ENCODE measurements at places on chromosomes 1 and 21. TPM values are rescaled to one million over a fixed set of nuclear protein-coding genes. Genes with fewer than 3 reads are reported as not detected.

Gene OR2T29
- total RNA-seq: not detected

GRCh38 chr1:8754993-8755392, 62.4 kb downstream of the RERE start:
- no peak for DNase-seq

DNA sequence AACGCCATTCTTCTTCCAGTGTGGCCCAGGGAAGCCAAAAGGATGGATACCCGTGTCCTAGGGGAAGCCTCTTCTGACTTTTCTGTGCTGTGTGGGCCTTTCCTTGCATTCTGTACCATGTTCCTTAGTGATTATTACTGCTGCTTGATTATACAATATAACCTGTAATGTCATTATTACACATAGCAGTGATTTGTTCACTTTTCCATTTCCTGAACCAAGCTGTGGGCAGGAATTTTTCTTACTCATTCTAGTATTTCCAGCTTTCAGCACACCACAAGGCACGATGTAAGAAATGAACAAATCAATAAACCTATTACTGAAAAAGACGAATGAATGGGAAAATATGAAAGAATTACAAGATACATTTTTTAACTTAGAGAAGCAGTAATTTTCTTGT, 8.4 kb upstream of the USP33 start:
- DNase-seq: no peak

Gene UBE2G2
- total RNA-seq: 85.5 TPM

- no peak for DNase-seq
Observed at GRCh38 chr1:110927484-110928075, 36.1 kb downstream of the LRIF1 start.

Gene ECM1
- 0.78 TPM for total RNA-seq

DNA sequence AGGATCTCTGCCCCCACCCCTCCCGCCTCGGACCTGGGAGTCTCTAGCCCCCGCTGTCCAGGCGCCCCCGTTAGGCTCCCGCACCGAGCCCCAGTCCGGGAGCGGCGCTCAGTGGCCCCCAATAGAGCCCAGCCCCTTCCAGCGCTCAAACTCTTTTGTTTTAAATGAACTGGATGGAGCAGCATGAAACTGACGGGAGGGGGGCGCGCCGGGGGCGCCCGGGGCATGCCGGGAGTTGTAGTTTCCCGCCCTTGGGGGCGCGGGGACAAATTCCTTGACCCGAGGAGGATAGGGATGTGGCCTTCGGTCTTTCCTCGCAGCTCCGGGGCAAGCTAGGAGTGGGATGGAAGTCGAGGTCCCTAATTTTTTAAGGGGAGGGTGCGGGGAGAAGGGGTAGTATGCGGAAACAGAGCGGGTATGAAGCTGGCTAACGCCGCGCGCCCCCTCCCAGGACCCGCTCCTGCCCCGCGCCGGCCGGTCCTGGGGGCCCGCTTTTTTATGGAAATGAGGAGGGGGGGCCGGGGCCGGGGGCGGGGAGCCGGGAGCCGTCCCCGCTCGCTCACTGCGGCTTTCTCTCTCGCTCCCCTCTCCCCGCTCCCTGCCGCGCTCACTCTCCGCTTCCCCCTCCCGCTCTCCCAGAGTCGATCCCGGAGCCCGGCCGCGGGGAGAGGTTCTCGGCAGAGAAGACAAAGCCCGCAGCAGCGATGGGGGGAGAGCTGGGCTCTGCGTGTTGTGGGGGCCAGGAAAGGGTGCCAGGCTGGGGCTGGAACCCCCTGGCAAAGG, at the start of gene MEX3A:
MEX3A (minus strand) TSS at position 157 of the 783 bp plus-strand sequence. CDS start 467 bp downstream, outside the sequence.
- DNase-seq: peak; percentile 70

DNA sequence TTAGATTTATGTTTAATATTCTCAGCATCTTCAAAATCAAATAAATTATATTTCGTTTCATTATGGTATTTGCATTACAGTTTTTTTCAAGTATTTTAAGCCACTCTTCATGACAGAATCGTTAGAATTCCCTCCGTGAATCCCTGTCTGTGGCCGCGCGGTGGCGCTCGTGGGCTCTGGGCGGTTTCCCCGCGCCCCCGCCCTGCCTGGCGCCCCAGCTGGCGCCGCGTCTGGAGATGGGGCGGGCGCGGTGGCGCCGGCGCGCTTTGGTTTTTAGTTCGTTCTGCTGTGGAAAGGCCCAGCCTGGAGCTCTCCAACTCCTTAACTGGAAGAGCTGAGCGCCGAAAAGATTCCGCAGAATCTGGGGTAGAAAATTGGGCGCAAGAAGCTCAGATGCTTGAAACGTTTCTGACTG, 25.7 kb downstream of the PRMT2 start:
- DNase-seq: peak; percentile 49

Gene FRRS1
- 4.7 TPM for total RNA-seq

- no peak for DNase-seq
Observed at GRCh38 chr1:220420726-220421125, 107.2 kb upstream of the MARK1 start.

DNA sequence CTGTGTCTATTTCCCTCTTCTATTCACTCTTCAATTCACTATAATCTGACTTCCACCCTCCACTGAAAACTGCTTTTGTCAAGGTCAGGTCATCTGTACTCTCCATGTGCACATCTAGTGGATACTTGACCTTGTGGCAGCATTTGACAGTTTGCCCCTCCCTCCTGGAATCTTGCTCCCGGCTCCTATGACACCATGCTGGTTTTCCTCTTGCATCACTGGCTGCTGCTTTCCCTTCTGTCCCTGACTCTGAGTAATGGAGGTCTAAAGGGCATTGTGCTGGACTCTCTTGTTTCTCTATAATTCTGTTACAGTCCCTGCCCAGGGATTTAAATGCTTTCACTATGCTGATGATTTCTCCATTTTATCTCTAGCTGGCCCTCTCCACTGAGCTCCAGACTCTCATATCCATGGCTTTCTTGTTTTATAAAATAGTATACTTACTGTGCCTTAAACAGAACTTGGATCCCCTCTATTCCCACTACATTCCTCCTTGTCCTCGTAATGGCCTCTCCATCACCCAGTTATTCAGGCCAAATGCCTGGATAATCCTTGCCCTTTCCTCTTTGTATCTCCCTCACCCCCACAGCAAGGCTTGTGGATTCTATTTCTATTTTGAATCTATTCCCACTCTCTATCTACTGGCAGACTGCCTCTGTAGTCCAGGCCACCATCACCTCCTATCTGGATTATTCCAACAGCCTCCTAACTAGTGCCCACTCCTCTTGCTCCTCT, 36.8 kb upstream of the PODN start:
- DNase-seq: no peak

DNA sequence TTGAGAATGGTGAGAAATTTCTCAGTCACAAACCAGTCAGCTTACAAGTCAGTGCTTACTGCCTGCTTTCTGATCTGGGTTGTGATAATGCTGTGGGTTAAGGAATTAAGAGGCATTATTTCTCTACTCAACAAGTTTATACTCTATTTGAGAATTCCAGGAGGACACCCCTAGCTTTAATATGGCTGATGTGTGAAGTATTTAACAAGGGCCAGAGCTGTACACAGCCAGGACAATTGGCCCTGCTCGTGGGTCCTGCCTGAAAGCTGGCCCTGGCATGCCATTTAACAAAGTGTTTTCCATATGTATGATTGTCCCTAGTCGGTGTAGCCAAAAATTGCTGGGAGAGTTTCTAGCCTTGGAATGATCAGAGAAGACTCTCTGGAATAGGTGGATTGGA, 43.2 kb downstream of the HHAT start:
- no peak for DNase-seq

GRCh38 chr1:100441146-100441545, 88.8 kb downstream of the CDC14A start:
- no peak for DNase-seq

DNA sequence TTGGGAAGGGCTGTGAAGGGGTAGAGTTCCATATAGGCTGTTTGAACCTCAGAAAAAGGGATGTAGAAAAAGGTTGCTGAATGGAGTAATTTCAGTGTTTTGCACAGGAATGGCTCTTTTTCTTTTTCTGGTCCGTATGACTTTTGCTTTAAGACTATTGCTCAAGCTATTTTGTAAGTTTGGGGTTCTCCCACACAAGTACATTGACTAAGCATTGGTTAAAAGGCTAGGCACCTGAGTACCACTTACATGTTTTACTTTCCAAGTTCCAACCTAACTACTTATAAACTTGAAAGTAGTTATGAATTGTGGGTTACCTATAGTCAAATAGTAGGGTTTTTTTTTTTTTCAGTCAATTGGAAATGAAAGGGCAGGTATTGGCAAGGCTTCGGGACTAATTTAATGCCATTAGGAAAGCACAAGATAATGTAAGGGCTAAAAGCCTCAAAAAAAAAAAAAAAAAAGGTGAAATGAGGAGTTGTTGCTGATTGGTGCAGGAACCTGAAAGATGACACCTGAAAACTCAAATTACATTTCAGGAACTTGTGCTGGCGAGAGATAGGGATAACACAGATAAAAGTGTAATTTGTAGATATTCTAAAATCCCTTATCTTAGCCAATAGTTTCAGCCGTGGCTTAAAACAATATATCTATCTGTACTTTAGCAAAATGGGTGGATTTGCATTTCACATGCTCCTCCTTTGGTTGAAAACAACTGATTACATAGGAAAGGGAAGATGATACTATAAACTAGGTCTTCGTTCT, 209.5 kb downstream of the RPS6KC1 start:
- no peak for DNase-seq

- DNase-seq: no peak
Observed at GRCh38 chr1:184025242-184025675, 12.3 kb downstream of the COLGALT2 start.

DNA sequence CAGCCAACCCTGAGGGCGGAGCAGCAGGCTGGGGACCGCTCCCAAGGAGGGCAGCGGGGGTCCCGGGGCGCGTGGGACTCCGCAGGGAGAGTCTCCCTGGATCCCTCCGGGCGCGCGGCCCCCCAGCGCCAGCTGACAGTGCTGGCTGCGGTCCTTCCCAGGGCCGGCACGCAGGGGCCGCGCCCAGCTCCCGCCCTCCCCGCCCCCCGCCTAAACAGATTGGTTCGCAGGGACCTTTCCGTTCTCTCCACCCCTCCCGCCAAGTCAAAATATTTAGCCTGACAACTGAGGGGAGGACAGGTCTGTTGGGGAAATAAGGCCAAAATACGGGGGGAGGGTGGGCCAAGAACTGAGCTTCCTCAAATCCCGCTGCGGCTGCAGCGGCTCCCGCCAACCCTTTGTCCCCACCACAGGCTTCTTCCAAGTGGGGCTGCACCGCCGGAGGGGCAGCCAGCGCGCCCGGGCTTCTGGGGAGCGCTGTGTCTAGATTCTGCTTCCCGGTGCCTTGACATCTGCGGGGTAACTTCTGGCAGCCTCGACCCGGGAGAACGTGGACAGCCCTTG, at the start of gene INSRR:
INSRR (minus strand) TSS at position 159 of the 564 bp plus-strand sequence. CDS start 496 bp downstream, outside the sequence.
- DNase-seq: peak; percentile 29

GRCh38 chr21:33945652-33946270, 30.2 kb upstream of the ATP5PO start:
- peak; percentile 17 for DNase-seq

DNA sequence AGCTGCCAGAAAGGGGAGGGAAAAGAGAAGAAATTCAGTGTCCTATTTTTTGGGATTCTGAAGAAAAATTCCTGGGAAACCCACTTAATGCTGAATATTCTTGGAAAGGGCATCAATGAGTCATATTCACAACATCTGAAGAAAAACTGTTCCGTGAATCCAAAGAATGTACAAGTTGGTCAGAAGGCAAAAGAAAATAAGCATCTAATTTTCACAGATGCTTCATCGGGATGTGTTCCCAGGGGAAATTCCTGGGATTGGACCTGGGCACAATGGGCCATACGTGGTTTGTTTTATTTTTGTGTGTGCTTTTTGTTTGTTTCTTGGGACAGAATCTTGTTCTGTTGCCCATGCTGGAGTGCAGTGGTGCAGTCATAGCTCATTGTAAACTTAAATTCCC, 112.2 kb downstream of the MAP3K21 start:
- no peak for DNase-seq

Gene IL20
- not detected for total RNA-seq

DNA sequence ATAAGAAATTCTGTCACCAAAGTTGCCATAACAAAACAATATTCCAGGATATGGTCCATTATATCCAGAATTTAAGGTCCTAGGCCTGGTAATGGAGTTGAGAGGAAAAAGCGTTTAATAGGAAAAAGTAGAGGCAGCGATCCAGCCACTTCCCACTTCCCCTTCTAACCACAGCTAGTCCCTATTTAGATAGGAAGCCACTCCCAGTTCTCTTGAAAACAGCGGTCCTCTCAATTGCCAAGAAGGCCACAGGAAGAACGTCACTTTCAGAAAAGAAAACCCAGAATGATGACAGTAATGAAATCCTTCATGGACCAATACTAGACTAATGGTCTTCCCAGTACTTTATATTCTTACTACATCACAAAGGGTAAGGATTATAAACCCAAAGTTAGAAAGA, 38.6 kb downstream of the ABL2 start:
- DNase-seq: no peak

Gene KCNN3
- not detected for total RNA-seq

- peak; percentile 93 for DNase-seq
Observed at GRCh38 chr1:10430216-10431069, at the start of gene CENPS. CENPS (plus strand) TSS chr1:10430433; CDS start chr1:10430518, 85 bp downstream.

DNA sequence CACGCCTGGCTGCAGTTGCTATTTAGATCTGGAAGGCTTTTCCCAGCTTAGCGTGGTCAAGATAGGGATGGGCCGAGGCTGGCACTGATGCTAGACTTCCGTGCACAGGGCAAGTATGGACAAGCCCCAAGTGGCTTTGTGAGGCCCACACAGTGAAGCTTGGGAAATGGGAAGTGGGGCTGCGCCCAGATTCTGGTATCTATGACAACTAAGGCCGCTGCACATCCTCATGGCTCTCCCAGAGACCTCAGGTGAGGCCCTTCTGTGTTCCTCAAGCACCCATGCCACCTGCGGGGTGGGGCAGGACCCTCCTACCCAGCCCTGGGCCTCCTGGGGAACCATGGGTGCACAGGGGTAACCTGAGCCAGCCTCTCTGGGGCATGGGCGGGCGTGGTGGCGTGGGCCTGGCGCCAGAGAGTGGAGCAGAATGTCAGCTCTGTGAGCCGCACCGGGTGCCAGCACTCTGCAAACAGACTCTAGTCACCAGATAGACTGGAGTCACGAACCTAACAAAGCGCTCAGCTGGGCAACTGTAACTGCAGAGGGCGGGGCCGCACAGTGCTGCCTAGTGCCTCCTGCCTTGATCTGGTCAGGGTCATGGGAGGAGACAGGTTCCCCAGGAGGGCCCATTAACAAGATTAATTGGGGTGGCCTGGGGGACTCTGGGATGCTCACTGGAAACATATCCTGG, 46.4 kb downstream of the ELF3 start:
- no peak for DNase-seq

Gene TAS1R1
- total RNA-seq: not detected

GRCh38 chr1:19096036-19096833, 113.8 kb downstream of the UBR4 start:
- DNase-seq: peak; percentile 32

Gene CYYR1
- total RNA-seq: not detected

DNA sequence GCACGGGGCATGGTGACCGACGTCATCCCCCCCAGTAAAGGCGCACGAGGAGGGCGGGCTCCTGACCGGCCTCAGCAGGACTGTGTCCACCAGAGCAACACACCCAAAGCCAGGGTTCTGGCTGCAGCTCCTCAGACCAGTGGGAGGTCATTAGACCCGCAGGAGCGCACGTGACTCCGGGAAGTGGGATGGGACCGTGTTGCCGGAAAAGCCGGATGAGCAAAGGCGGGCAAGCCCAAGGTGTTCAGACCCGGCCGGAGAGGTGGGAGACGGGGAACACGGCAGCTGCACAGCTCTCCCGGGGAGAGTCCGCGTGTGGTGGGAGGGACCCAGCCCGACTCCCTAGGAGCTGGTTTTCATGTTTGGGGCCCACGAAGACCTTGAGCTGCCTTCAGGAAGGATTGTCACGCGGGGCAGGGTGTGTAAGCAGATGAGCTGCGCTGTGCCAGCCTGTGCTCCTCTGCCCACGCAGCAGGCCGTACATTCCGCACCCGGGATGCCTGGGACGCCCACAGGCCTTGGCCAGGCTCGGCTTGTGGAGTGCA, 20.6 kb upstream of the TRAPPC10 start:
- no peak for DNase-seq
